Testis (tissue), 5 donors: ENCODE measurements at places on chromosomes 1 and 21. TPM values are rescaled to one million over a fixed set of nuclear protein-coding genes. Genes with fewer than 3 reads are reported as not detected.

SPRR1A gene
- not detected for polyA plus RNA-seq

- peaks cover 24% of the 10 kb centered on the region for H3K4me1 ChIP-seq
- no peaks in the 10 kb centered on the region for H3K27me3 ChIP-seq
- H3K36me3 ChIP-seq = no peaks in the 10 kb centered on the region
These were observed 1.2 kb downstream of the SCAF4 start for GRCh38 chr21:31730712-31731055.

HTR6 gene
- polyA plus RNA-seq = 0.21 TPM

GRCh38 chr1:117569856-117570255, 36.0 kb upstream of the TENT5C start:
- DNase-seq = no peak
- H3K4me1 ChIP-seq = peaks cover 4% of the 10 kb centered on the region
- no peak overlapping the region for H3K27ac ChIP-seq
- H3K27me3 ChIP-seq = no peaks in the 10 kb centered on the region
- no peak overlapping the region for H3K4me3 ChIP-seq

DNA sequence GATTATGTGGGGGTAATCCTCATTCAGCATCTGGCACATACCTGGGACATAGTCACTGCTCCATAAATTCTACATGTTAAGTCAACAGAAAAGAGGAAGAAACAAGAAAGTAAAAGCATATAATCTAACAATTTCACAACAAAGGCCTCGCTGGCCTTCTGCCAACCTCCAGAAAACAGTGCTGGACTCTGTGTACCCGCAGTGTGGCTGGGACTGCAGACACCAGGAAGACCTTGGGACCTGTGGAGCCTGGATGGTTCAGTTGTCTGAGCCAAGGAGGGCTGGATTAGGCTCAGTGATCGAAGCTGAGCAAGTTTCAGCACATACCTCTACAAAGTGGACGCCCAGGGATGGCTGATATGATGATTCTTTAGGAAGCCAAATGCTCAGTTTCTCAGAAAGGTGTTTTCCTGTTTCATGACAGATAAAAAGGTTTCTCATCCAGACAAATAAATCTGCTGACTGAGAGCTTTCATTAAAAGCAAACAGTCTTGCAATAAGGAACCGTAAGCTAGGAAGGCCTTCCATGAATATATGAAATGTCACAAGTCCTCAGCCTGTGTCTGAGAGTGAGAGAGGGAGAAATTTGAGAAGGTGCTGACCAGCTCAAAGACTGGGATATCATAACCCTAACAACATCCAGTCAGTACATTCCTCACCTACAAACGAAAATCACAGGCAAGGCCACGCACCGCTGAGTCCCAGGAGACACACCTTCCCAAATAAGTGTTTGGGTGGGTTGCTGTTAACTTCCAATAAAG, 48.4 kb downstream of the CAPZB start:
- peaks cover 82% of the 10 kb centered on the region for H3K4me1 ChIP-seq
- no peaks in the 10 kb centered on the region for H3K36me3 ChIP-seq
- H3K4me3 ChIP-seq = no peak overlapping the region
- H3K27me3 ChIP-seq = no peaks in the 10 kb centered on the region
- DNase-seq = peak; percentile 93

- no peak overlapping the region for H3K4me3 ChIP-seq
- H3K27ac ChIP-seq = no peak overlapping the region
- H3K36me3 ChIP-seq = no peaks in the 10 kb centered on the region
- DNase-seq = no peak
- peaks cover 4% of the 10 kb centered on the region for H3K4me1 ChIP-seq
- H3K27me3 ChIP-seq = no peaks in the 10 kb centered on the region
These were observed 54.2 kb upstream of the ATF3 start for GRCh38 chr1:212554401-212554800.

LAX1 gene
- 0.26 TPM for polyA plus RNA-seq

IQGAP3 gene
- polyA plus RNA-seq = 5.6 TPM

DNA sequence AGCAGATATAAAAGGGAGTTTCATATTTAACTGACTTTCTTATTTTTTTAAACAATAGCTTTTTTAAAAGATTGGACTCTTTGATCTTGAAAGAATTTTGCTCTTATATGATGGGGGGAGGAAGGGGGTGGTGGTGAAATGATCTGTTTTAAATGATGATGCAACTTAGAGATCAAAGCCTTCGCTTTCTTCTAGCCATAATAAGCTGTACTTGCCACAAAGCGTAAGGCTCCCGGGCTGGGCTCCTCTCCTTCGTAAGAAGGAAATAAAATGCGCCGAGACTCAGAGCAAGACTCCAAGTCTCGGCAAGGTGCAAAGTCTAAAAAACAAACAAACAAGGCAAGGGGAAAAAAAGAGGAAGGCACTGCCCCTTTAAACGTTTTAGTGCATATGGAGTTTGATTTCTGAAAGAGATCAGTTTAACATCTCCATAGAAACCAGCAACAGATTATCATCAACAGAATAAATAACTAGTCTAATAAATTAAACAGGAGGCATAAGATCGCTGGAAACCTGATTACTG, 3.3 kb downstream of the CASZ1 start:
- H3K27ac ChIP-seq = no peak overlapping the region
- H3K36me3 ChIP-seq = no peaks in the 10 kb centered on the region
- no peak for DNase-seq
- H3K27me3 ChIP-seq = peaks cover 4% of the 10 kb centered on the region
- peaks cover 14% of the 10 kb centered on the region for H3K4me1 ChIP-seq
- H3K4me3 ChIP-seq = peak overlapping the region; percentile 24
